ENCODE measurements at places on chromosomes 5 and 9.

DNA sequence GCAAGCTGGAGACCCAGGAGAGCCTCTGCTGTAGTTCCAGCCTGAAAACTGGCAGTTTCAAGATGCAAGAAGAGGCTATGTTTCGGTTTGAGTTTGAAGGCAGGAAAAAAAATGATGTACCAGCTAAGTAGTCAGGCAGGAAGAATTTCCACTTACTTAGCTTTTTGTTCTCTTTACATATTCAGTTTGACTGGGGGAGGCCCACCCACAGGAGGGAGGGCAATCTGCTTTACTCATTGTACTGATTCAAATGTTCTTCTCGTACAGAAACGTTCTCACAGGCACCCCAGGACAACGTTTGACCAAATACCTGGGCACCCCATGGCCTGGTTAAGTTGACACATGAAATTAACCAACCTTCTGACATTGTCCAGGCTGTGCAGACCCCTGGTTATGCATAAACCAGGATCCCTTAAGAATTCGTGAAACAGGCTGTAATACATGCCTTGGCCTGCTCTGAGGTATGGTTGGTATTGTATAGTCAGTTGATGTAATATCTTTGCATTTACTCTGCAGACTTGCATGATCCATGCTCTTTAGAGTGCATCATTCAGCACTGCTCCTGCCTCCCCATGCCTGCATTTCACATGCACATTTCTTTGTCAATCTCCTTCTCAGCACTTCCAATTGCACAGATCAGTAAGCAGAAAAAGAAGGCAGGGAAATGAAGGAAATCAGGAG is 687.1 kb downstream of the TAF11L14 start:
- no peak for DNase-seq

DNA sequence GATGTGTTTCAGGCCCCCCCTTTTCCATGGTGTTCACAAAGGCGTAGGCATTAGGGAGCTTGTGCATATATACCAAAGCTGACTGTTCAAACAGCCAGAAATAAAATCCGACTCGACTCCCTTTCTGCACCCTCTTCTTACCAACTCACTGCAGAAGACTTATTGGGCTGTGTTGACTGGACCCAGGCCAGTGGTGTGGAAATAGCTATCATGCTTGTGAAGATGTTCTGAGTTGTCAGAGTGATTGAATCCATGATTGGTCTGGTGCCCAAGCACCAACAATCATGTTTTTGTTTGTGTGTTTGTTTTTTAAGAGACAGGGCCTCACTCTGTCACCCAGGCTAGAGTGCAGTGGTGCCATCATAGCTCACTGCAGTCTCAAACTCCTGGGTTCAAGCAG is 21.6 kb downstream of the TJP2 start:
- DNase-seq, result no peak

DNA sequence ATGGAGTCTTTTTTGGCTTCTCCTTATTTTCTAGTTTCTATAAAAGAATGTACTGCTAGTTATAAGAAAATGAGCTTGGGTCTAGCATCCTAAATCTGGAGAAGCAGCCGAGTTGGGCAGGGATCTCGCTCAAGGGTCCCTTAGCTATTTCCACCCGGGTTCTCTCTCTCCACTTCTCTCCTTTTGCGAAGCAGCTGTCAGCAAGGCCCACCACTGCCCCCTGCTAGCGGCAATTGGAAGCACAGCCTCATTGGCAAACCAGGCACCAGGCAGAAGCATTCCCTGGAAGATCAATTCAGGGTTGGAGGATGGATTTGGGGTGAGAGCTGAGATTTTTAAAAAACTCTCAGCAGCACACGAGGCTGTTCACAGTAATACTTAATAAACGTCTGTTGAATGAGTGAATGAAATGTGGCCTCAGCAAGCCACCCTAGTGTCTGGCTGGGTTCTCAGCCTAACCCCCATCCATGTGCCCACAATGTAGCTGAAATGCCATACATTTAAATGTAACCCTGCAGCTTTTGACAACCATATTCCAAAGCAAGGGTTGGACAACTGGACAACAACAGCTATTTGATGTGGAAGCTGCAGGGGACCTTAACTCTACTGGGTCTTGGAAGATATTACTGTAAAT is 34.6 kb upstream of the TNIP1 start:
- peak; percentile 64 for DNase-seq

DNA sequence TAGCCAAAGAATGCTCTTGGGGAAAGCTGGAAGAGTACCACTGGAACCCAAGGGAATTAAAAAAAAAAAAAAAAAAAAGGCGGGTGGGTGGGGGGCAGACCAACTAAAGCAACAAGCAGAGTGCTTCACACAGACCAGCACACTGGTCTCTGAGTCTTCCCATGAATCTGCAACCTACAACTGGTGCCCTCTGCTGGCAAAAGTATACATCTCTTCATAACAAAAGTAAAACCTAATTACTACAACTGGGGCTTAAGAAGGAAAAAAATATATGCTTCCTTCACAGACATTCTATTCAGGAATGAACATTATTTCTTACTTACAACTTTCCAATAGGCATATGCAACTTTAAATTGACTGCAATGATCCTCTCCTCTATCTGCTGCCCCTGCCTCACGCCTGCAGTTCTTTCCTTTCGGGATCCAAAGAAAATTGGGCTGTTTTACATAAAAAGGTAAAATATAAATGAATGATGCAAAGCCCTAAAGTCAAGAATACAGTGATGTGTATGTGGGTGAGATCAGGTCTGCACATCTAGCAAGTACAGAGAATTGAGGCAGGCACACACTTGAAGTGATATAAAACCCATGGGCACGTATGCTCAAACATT is 7.2 kb upstream of the KLHL3 start:
- peak; percentile 67 for DNase-seq

GRCh38 chr9:127921557-127922120 is 4.8 kb upstream of the ST6GALNAC4 start:
- DNase-seq, result peak; percentile 77

DNA sequence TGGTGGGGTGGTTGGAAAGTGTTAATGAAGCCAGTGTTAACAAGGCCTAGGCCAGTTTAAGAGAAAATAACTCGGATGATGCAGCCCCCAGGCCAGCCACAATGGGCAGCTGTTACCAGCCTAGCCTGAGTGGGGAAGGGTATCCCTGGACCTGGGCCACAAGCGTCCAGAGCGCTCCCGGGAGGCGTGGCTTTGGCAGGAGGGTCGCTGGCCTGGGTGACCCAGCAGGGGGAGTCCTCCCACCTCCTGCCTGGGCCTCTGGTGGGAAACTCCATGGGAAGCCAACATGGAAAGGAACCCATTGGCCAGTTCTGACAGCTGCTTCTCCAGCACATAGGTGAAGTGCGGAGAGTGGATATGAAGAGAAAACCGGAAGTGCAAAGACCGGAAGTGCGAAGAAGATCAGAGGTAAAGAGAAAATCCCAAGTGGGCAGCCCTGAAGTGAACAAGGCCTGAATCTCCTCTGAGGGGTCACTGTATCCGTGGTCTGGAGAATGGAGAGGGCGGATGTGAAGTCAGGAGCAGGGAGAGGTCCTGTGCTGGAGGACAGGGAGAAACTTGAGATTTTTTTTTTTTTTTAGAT is 79.0 kb downstream of the ADCY2 start:
- DNase-seq, result no peak

DNA sequence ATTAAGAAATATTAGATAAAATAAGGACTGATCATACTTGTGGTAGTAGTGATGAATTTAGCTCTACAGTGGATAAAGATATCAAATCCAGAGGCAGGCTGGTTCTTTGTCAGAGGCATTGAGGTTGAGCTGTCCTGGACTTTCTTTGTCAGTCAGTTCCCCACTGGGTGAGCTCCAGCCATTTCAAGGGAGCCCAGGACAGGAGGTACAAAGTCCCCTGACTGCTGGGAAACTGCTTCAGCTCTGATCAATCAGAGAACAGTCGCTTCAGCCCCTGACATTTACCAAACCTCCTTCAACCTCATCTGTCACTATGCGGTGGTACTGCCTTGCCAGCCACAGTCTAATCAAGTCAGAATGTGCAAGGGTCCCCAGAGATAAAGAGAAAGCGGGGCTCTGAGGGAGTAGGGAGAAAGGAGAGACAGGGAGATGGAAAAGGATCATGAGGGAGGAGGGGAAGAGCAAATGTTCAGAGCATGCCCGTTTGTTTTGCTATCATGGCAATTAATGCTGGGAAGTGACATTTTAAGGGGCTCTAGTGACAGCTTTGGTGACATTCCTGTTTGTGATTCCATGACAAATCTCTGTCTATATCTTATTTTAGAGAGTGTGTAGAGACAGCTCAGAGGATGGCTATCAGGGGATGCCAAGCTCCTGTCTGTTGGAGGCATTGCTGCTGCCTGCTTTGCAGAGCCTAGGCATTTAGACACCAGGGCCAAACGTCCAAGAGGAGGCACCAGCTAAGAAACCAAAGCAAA is 223.2 kb downstream of the ASTN2 start:
- DNase-seq, result no peak

DNA sequence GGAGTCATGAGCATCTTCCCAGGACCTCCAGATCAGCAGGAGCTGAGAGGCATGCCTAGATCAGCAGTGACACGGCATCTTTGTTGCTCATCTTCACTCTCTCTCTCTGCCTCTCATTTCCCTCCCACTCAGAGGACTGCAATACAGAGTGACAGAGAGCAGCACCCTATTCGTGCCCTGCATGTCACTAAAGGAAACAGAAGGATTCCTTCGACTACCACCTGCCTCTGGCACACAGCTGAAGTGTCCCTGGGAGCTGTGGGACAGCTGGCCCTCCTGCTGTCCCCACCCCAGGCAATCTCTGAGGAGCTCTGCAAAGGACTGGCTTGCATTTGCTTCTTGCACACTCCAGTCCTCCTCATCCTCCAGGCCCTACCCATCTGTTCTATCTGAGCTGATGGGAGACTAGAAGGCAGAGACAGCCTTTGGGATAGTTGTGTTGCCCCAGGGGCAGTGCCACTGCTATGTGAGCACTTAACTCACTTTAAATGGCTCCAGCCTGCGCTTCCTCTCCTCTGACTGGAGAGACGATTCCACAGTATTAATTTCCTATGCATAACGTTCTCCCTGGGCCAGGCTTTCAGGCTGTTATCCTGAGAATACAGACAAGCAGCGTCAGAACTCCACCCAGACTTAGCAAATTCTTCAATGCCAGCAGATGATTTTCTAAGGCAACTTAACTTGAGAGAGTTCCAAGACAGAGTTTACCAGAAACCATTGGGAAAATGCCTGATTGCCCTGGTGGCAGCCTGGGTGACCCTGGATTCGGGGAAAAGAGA is 167.6 kb upstream of the MAP1B start:
- DNase-seq, result no peak

DNA sequence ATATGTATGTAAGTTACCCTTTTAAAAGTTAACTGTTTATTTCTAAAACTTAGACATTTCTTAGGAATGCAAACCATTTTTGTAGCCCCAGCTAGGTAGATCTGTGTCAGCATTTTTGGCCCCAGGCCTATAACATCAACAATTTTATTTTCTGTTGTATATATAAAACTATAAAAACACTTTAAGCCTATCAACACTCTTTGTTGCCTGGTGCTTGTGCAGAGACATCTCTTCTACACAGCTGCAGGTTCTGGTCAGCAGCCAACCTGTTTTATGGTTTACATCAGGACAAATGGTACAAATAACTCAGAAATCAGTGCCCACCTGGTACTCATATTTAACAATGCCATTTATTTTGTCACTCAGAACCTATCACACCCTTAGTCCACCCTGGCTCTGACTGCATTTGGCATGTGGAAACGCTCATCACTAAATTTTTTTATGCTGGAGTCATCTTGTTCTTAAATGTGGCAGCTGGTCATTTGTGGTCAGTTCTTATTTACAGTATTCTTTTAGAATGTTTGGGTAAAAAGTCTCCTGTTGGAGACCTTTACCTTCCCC is 173.4 kb downstream of the DNAH5 start:
- DNase-seq, result no peak

DNA sequence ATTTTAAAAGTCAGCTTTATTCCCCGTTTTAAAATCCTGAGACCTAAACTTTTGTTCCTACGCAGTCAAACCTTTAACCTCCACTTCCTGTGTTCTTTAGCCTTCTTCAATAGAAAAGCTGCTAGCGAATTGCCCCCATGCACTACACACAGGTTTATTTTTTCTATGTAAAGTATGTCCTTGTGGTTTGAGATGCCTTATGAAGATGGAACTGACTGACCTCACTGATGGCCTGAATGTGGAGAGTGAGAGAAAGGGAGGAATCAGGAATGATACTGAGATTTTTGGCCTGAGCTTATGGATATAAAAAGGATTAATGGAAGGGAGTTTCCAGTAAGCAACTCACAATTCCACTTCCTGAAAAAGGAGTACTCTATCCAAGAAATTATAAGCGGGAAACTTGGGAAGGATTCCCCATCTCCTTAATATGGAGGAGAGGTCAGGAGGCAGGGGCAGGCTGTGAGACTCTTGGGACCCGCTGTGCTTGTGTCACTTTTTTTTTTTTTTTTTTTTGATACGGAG is 89.5 kb downstream of the UGCG start:
- no peak for DNase-seq

- no peak for DNase-seq
Measured at GRCh38 chr5:97499605-97500004, 316.6 kb upstream of the RIOK2 start.

GRCh38 chr5:50574121-50574520 is 92.3 kb upstream of the PARP8 start:
- no peak for DNase-seq

DNA sequence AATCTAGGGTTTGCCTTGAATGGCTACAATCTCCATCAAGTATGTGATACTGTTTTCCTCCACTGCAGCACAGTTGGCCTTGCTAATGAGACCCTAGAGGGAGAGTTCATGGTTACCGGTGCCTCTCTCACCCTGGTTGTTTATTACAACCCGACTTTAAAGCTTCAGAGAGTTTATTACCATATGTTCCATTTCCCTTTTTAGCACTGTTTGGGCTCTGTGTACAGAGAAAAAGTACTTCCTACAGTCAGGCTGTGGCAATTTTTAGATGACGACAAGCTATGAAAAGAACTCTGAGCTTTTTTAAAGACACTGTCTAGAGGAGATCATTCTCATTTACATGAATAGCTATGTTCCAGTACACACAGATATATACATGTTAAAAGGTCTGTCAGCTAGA is 48.8 kb upstream of the PLCXD3 start:
- no peak for DNase-seq

- no peak for DNase-seq
Measured at GRCh38 chr5:178304761-178305645, 72.4 kb upstream of the PHYKPL start.

- no peak for DNase-seq
Measured at GRCh38 chr9:37909326-37909725, 5.4 kb upstream of the SLC25A51 start.

DNA sequence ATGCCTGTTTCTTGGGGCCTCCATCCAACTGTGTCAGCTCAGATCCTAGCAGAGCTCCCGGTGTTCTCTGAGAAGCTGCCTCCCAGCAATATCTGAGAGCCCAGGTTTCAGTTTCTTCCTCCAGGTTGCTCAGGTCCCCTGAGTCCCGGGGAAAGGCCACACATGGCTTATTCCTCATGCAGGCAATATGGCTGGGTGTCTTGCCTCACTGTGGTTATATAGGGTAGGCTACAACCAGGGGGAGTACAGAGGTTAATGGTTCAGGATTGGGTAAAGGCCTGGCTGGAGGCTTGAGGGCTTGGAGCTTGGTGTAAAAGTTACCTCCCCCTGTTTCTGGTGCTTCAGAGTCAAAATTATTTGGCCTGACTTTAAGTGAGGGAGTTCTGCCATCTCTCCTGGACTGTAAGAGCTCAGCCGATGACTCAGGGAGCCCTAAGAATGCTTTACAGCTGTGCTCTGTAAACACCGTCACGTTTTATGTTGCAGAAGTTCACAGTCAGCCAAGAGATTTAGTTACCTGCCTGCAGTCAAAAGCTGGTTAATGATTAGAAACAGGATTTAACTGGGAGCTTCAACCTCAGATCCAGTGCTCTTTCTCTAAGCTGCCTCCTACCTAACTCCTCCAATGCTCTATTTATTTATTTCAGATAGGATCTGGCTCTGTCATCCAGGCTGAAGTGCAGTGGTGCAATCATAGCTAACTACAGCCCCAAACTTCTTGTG is 24.3 kb upstream of the UBAP2 start:
- DNase-seq, result no peak
